Non-pigmented ciliary epithelial cell (primary cell): ENCODE measurements at places on chromosomes 3 and 15.

DNA sequence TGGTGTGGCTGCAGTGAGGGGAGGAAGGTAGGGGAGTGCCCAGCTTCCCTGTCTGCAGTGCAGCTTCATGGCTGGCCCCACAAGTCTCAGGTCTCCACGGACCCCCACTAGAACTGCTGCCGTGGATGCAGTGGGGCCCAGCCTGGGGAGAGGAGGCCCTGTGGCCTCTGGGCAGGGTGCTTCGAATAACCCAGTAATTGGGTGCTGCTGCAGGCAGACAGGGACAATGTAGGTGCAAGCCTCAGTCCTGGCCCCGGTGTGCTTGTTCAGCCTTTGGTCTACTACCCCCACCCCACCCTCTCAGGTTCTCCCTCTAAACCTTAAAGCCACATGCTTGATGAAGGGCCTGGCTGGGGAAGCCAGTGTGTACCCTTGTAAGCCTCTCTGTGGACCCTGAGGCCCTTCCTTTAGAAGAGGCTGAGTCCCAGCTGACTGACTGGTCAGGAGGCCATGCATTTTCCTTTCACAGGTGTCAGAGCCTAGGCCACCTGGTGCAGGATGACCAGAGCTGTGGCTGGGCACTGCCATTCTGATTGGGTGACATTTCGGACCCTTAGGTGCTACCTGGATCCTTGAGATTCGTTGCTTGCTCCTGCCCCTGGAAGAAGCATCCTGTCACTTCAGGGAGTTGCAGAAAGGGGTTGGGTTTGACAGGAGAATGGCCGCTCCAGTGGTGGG is 21.1 kb upstream of the EXOG start:
- no peak for DNase-seq

DNA sequence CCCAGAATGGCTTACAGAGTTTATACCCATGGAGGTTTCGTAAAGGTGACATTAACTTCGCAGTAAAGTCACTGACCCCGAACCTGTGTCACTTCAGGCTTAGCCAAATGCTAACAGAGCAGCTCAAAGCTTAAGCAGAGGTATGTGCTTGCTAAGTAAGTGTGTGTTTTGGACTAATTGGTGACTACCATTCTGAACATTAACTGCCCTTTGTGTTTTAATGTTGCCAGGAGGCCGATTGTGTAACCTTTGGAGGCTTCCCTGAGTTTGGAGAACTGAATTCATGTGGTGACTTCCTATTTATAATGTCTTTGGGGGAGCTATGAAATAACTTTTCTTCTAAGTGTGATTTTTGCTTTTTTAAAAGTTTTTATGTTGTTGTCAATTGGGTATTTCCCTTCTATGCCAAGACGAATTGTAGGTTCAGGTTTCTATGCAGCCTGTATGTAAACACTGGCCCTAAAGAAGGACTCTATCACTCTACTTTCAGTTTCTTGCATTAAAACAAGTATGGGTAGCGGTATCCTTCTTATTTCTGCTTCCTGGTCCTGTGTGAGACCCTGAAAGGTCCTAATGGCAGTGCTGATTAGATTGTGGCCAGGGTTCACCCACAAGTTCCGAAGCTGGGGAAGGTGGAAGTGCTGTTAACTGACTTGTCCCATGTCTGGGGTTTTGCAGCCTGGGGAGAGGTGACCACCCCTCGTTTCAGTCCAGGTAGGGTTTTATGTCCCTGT is 86.3 kb downstream of the IGF1R start:
- DNase-seq, result no peak

GRCh38 chr3:75737831-75738493 is 47.4 kb downstream of the ZNF717 start:
- DNase-seq, result no peak

GRCh38 chr3:131454501-131454900 is 48.3 kb downstream of the MRPL3 start:
- DNase-seq, result peak; percentile 2
